ENCODE measurements at places on chromosomes 7 and 10.

DNA sequence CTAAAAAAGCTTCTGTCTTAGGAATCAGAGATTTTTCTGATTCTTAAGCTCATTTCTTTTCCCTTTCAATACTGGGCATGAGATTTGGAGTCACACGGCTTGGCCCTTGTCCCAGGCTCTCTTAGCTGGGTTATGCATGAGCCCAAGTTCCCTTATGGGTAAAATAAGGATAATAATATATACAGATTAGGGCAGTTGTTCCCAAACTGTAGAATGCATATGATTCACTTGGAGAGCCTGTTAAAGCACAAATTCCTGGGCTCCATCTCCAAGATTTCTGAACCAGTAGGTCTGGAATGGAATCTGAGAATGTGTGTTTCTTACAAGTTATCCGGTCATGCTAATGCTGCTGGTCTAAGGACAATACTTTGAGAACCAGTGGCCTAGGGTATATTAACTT lies 154.0 kb downstream of the REEP3 start:
- no peak for DNase-seq

DNA sequence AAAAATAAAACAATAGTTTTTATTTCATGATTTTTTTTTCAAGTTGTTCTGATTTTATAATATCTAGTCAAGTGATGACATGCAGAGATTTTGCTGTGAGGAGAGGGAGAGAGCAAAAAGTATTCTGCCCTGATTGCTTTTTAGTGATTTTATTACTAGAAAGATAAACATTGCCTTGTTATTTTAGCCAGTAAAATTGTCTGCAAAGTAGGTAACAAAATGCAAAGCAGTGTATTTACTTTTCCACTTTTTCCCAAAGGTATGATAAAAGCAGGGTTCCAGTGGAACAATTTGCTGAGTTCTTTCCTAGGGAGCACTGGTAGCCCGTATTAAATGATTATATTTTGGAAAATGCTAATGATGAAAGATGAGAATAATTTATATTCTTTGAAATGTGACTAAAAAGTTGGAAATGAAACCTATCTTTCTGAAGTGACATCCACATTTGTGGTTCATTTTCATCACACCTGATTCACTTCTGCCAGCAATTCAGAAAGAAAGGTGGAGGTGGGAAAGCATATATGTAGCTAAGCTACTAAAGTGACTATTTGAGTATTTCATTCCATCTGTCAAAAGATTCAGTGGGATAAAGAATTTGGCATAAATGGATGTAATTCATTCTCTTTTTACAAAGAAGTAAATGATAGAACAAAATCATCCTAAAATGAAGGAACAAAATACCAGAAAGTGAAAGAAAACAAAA lies 300.3 kb downstream of the ADK start:
- DNase-seq: peak; percentile 3

DNA sequence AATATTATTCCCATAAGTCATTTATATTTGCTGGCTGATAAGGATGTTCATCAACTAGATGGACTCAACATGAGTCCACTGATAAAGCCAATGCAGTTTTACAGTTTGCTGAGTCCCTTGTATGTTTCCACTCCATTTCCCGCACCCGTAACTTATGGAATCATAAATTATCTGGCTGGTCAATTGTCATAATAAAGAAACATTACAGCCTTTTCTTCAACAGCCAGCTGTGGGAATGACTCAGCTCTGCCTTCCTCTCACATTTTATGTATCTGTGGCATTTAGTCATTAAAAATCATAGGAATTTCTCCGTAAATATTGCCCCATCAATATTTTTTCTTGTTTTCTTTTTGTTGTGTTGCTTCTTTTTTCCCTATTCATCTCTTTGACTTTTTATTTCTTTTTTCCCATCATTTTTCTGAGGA lies 22.3 kb upstream of the TMEM26 start:
- DNase-seq: no peak

GRCh38 chr10:122499012-122499411 lies 37.7 kb downstream of the HTRA1 start:
- no peak for DNase-seq

DNA sequence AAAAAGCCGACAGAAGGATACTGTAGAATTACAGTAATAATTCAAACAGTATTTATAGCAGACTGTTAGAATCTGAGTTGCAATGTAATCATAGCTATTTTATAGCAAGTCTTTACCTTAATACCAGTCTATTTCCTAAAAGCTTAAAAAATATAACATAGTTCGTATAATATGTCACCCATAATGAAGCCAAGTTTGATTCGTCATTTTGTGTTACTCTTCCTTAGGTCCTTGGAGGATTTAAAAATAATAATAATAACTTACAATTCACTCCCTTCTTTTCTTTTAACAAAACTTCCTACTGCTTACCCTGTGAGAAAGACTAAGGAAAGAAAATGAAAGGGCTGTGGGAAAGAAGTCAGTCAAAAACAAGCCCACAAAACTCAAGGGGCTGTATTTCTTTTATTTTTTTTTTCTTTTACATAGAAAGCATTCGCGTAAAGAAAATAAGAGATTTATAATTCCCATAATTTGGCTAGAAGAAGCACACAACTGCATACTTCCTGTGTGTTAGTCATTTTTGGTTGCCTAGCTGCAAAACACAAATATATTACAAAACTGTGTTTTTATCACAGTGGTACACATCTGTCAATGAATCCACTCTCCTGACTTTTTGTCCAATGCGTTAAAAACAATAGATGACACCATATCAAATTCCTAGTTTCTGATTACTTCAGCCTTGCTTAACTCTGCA lies 187.2 kb upstream of the CELF2 start:
- DNase-seq: no peak

GRCh38 chr7:108863227-108863848 lies 293.7 kb downstream of the DNAJB9 start:
- no peak for DNase-seq

GRCh38 chr7:146235195-146235594 lies 118.6 kb downstream of the CNTNAP2 start:
- DNase-seq: no peak

DNA sequence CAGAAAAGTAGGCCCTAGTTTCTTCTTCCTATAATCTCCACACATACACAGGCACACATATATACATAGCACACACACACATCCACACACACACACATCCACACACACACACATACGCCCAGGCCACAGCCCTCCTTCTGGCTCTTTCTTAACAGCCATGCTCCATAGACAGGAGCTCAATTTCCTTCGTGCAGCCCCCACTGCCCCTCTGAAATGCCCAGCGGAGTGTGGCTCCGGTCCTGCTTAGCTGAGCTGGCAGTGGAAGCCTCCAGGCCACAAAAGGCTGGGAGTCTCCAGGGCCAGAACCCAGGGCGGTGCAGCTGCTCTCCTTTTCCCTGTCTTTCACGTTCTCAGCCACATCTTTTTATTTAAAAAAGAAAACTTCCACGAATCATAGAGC lies 282.9 kb upstream of the IGFBP3 start:
- no peak for DNase-seq

GRCh38 chr7:25325186-25325757 lies 97.0 kb upstream of the NPVF start:
- DNase-seq: no peak

- no peak for DNase-seq
Measured at GRCh38 chr7:30154111-30154587, 19.4 kb downstream of the MTURN start.

GRCh38 chr7:111605246-111605645 lies 43.0 kb upstream of the IMMP2L start:
- no peak for DNase-seq

DNA sequence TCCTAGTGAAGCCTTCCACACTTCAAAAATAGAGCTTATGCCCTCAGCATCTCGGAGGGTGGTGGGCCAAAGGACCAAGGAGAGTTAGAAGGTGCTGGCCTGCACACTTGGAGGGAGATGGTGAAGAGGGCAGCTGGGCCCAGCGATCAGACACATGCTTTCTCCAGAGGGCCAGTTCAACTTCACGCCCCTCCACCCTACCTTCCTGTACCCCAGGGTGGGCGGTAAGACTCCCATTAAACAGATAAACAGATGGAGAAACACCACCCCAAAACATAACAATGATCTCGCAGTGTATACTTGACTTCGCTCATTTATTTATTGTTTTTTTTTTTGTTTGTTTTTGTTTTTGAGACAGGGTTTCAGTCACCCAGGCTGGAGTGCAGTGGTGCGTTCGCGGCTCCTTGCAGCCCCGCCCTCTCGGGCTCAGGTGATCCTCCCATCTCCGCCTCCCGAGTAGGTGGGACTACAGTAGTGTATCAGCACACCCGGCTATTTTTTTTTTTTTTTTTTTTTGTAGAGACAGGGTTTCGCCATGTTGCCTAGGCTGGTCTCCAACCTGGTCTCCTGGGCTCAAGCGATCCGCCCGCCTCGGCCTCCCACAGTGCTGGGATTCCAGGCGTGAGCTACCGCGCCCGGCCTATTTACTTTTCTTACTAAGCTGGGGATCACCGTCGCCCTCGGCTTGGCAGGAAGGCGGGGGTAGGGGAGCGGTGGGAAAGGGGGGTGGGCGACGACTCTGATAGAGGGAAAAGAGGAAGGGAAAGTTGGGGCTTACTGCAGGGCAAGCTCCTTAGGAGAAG lies 1.8 kb downstream of the C10orf95 start:
- peak; percentile 35 for DNase-seq

- DNase-seq: no peak
Measured at GRCh38 chr10:99125879-99126278, 109.8 kb downstream of the HPSE2 start.

- DNase-seq: no peak
Measured at GRCh38 chr10:89080660-89081059, 90.1 kb downstream of the FAS start.

DNA sequence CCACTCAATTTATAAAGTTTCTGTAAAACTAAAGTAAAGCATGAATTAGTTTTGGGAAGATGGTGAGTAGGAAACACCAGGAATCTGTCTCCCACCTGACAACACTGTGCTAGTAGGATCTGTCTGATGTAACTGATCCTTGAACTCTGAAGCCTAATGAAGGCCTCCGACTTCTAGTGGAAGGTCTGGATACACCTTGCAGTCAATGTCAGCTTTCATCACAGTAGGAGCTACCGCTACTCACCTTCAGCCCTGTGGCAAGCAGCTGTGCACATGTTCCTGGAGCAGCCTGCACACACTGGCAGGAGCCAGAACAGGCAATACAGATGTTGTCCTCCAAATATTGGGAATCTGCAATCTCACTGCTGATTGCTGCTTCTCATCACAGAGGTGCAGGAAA lies 471.4 kb downstream of the PTPRN2 start:
- no peak for DNase-seq

DNA sequence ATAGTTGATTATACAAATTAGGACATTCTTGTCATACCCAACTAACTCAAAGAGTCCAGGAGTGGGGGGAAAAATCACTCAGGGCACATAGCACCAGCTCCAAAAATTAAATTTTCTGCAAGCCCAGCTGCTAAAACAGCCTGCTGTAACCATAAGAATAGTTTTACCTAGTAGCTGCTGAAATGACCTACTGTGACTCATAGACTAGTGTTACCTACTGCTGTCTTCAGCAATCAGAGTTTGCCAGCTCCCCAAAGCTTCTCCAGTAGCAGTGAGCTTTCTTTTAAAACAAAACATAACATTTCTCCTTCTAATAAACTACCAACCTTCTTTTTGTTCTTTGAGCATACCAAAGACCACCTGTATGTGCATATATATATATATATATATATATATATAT lies 4.2 kb upstream of the ARHGAP12 start:
- no peak for DNase-seq

DNA sequence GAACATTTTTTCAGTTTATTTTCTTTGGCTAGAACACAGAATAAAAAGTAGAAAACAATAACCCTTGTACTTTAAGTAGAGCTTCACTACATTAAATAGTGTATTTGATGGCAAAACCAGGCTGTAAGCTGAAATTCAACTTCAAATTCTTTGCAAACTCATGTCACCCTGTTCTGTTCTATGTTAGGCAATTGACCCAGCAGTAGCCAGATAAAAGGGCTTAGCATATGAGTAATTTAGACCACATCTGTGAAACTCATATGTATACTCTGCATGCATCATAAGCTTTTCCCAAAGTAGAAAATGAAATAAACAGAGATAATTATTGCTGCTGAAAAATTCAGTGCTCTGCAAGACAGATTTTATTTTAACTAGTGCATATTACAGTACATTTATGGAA lies 150.2 kb downstream of the GNAI1 start:
- DNase-seq: no peak

DNA sequence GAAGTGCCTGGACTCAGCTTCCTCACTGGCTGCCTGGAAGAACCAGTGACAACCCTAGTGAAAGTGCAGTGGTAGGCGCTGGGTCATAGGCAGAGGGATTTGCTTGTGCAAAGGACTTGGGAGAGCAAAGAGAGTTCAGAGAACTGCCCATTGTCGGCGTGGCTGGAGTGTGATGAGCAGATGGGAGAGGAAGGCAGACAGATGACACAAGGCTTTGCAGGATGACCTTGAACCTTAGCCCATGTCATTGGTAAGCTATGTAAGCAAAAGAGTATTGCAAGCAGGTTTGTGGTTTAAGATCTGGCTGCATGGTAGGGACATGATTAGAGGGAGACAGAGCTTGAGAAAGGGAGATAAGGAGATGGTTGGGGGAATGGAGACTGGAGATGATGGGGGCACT lies 35.3 kb upstream of the NOBOX start:
- DNase-seq: no peak

DNA sequence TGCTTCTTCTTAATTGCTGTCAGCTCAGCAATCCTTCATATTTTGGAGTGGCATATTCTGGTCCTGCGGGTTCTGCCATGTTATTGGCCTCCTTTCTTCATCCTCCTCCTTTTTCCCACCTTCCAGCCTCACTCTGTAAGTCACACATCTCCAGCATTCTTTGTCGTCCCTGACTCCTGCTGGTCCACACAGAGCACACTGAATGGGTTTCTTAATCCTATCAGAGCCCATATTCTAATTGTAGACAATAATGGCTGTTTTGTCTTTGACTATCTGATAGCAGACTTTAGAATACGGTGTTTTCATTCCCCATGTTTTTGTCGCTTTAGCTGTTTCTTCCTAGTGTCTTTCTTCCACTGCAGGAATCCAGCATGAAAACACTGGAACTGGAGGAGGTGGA lies 389.6 kb downstream of the REEP3 start:
- no peak for DNase-seq

DNA sequence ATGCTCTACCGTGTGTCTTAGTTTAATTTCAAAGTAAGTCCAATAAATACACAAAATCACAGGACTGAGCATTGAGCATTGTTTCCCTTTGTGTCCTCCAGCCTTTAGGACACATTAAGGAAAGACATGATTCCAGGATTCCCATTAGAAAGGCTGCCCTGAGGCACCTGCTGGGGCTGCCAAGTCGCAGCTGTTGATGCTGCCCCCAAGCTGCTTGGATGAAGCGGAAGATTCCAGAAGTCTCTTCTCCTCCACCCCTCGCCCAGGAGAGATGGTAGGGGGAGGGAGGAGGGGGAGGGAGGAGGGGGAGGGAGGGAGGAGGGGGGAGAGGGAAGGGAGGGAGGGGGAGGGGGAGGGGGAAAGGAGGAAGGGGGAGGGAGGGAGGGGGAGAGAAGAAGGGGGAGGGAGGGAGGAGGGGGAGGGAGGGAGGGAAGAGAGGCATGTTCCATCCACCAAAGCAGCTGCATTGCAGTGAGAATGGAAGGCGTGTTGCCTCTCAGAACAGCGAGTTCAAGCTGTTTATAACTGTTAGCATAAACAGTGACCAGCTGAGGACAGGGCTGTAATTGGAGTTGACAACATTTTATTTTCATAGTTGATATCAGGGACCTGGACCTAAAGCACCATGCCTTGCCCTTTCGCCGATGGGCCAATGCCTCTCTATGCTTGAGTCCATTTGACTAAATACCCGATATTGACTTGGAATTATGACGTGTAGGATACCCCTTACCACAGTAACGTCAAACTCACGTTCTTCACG lies 67.3 kb downstream of the DIP2C start:
- DNase-seq: no peak
